ENCODE measurements at places on chromosomes 2 and 18.

- peak; percentile 12 for DNase-seq
Observed at GRCh38 chr2:242085941-242086621, 216.6 kb downstream of the RTP5 start.

DNA sequence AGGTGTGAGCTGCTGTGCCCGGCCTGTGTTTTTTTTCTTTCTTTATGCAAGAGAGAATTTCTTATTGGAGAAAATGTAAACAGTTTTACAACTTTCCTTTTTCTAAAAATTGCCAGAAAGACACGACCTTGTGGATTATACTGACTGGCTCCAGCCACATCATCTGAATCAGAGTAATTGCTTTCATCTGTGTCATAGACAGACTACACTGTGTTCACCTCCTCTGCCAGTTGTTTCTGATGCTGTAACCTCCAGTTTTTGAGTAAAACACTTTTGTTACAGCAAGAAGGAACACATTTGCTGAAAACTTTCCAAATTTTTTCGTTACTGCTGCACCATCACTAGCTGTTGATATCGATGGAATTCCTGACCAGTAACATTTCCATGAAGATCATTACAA lies 43.9 kb upstream of the PLEKHM3 start:
- DNase-seq = no peak

GRCh38 chr18:76429262-76430126 lies 65.5 kb downstream of the ZNF516 start:
- no peak for DNase-seq

- no peak for DNase-seq
Observed at GRCh38 chr2:162579169-162579568, 235.2 kb downstream of the GCA start.
